ENCODE measurements at places on chromosomes 2 and 18. TPM values are rescaled to one million over a fixed set of nuclear protein-coding genes. Genes with fewer than 3 reads are reported as not detected.

Gene STPG4
- total RNA-seq: 1.0 TPM

GRCh38 chr2:234116010-234116409, 65.5 kb downstream of the SPP2 start:
- no peak overlapping the region for H3K4me3 ChIP-seq
- no peak for DNase-seq
- no peaks in the 10 kb centered on the region for H3K4me1 ChIP-seq
- no peaks in the 10 kb centered on the region for H3K36me3 ChIP-seq

GRCh38 chr2:61471905-61472805, 1.3 kb upstream of the USP34 start:
- H3K4me3 ChIP-seq: peak overlapping the region; percentile 95
- no peaks in the 10 kb centered on the region for H3K27me3 ChIP-seq
- peak overlapping the region; percentile 95 for H3K27ac ChIP-seq
- H3K36me3 ChIP-seq: peaks cover 39% of the 10 kb centered on the region
- DNase-seq: no peak

GRCh38 chr2:212052412-212053159, 486.0 kb downstream of the ERBB4 start:
- no peak overlapping the region for H3K27ac ChIP-seq
- H3K27me3 ChIP-seq: no peaks in the 10 kb centered on the region
- H3K4me1 ChIP-seq: no peaks in the 10 kb centered on the region
- H3K4me3 ChIP-seq: no peak overlapping the region

- peaks cover 46% of the 10 kb centered on the region for H3K4me1 ChIP-seq
- H3K36me3 ChIP-seq: peaks cover 9% of the 10 kb centered on the region
- DNase-seq: peak; percentile 37
- no peaks in the 10 kb centered on the region for H3K27me3 ChIP-seq
- peak overlapping the region; percentile 66 for H3K4me3 ChIP-seq
Observed at GRCh38 chr18:77147418-77147852, 14.9 kb upstream of the MBP start.

- no peaks in the 10 kb centered on the region for H3K27me3 ChIP-seq
- peaks cover 2% of the 10 kb centered on the region for H3K36me3 ChIP-seq
- DNase-seq: no peak
- H3K4me3 ChIP-seq: no peak overlapping the region
- H3K27ac ChIP-seq: no peak overlapping the region
Observed at GRCh38 chr2:73033142-73033765, 38.3 kb downstream of the SFXN5 start.

DNA sequence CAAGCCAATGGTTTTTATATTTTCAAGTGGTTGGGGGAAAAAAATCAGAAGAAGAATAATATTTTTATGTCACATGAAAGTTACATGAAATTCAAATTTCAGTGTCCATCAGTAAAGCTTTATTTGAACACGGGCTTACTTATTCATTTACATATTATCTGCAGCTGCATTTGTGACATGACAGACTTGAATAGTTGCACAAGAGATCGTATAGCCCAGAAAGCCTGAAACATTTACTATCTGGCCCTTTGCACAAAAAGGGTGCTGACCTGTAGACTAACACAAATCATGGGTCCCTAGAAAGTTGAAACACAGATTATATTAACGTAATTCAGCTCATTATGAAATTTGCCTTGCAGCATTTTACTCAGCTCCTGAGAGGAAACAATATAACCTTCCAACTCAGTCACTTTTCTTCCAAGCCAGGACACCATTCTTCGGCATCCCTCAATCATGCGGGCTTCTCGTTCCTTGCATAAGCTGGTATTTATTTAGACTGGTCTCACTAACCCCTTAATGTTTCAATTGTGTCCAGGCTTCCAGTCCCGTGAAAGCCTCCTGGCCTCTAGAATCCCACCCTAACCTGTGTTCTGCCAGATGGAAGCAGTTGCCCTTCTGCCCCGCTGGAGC, 402.7 kb downstream of the SETBP1 start:
- H3K4me3 ChIP-seq: no peak overlapping the region
- H3K27me3 ChIP-seq: no peaks in the 10 kb centered on the region
- H3K4me1 ChIP-seq: peaks cover 6% of the 10 kb centered on the region
- DNase-seq: no peak

DNA sequence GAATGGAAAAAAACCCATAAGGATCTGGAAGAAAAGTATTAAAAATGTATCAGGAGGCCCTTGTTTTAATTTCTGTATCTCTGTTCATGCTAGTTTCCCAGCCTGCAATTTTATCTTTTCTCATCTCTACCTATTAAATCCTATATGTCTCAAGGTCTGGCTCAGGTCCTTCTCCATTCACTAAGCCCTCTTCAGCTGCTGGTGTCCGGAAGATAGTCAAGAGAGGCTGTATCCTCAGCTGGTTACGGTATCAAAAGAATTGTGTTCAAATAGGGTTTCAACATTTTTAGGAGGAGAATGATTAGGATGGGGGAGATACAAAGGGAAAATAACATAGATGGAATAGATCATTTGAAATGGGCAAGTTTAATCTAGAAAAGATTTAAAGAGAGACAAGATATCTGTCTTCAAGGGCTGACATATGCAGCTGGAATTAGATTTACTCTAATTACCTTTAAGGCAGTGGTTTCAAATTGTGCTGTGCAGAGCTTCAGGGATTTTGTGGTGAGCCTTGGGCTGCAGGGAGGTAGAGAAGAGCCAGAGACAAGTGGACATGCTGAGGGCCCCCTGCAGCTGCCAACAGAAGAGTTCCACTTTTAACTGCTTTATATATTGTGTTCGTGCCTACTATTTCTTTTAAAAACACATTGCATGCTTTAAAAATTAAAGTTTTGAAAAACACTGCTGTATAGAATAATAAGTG, 24.1 kb downstream of the GREB1L start:
- no peak overlapping the region for H3K27ac ChIP-seq
- H3K4me3 ChIP-seq: no peak overlapping the region
- peaks cover 4% of the 10 kb centered on the region for H3K27me3 ChIP-seq
- no peak for DNase-seq
- H3K36me3 ChIP-seq: no peaks in the 10 kb centered on the region
- no peaks in the 10 kb centered on the region for H3K4me1 ChIP-seq

DNA sequence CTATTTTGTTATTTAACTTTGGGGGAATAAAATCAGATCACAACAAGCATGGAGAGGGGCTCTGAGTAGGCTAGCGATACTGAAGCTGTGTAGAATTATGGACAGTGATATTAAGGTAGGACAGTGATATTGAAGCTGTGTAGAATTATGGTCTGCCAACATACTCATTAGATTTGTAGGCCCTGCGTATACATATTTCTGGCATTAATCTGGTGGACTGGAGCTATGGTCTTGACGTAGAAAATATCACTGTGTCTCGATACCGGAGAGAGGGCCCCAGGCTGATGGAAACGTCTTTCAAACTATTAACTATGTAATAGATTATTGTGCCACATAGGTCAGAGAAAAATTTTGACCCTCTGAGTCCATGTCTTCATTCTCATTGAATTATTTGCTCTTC, 511.4 kb downstream of the ADCYAP1 start:
- H3K27me3 ChIP-seq: no peaks in the 10 kb centered on the region
- H3K27ac ChIP-seq: no peak overlapping the region
- no peak for DNase-seq
- H3K4me3 ChIP-seq: no peak overlapping the region

Data from activated B cell treated with CpG ODN at 0.5 μM for 24 hours (primary cell).